ENCODE measurements at places on chromosomes 16 and 17.
A peak's percentile ranks its signal among the peaks of the same experiment; 100 is the strongest.

- no peak for DNase-seq
Measured at GRCh38 chr17:75610103-75610984, 22.7 kb downstream of the MYO15B start.

DNA sequence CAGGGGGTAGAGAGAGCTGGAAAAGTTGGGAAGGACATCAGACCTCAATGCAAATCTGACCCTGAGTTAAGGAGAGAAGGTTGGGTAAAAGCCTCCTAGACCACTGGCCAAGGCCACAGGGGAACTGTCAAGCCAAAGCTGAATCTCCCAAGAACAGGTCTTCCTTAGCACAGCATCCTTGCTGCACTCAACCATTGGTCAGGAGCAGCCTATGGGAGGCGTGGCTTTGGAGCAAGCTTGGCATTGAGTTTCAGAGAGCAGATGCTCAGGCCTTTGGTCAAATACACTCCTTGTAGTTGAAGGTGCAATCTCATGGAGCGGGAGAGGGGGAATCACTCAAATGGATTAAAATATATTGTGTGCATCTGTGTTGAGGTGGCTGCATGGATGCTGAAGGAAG is 21.8 kb downstream of the SOX9 start:
- DNase-seq: no peak

- DNase-seq: no peak
Measured at GRCh38 chr17:9342225-9342624, 233.4 kb downstream of the STX8 start.

- peak; percentile 81 for DNase-seq
Measured at GRCh38 chr17:65561452-65562205, at the start of gene AXIN2. Gene AXIN2, minus strand, starts transcription at chr17:65561648. Its CDS starts 3,028 bp downstream, at chr17:65558620.

DNA sequence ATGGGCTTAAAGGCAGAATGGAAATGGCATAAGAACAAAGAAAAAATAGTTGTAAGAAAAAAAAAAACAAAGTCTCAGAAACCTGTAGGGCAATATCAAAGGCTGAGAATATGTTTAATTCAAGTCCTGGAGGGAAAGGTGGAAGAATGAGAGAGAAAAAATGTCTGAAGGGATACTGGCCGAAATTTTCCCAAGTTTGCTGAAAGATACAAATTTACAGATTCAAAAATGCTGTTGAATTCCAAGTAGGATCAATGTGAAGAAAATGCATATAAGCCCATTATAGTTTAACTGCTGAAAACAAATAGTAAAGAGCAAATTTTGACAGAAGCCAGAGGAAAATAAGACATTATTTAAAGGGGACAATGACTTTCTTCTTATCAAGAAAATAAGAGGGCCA is 6.6 kb upstream of the USP22 start:
- no peak for DNase-seq

DNA sequence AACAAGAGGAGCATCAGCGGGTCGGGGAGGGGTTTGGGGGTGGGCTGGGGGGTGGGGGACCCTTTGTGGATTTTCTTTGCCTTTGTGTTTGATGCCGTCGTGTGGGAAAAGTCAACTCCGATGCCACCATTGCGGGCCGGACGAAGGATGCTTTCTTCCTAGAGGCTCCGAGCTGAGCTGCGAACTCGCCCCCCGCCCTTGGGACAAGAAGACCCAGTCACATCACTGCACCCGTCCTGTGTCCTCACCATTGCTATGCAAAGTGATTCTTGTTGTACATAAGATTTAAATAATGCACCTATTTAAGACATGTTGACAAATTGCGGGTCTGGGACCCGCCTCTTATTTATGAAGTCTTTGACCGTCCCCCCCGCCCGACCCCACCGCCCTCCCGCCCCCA is 69.0 kb upstream of the PLCG2 start:
- no peak for DNase-seq

DNA sequence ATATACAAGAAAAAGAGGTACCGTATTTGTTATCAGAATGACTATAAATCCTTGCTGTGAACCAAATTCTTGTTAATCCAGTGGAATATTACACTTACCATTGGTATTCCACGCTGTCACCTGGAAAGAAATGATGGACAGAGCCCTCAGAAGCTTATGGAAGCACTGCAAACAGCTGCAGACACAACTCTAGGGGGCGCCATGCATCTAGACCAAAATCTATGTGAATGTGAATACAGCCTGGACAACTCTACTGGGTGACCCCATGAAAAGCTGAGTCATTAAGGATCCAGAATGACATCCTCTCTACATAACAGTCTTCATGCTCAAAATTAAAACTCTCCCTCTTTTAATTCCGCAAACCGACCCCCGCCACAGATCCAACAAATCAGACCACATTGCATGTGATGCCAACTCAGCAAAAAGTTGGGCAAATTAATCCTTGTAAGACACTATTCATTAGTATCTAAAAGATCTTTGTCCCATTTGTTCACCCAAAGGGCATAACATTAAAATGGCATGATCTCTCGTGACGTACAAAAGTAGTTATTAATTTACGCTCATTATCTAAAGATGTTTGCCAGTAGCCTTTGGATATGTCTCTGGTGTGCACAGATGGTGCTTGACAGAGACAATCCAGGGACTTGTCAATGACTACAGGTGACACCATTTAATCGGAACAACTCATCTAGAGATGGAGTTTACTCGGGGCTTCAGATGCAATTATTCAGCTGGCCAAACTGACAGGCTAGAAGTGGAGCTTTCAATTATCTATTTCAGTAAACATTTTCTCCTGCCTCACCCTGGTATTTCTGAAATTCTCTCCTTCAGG is 552.7 kb upstream of the PSMD7 start:
- DNase-seq: no peak

DNA sequence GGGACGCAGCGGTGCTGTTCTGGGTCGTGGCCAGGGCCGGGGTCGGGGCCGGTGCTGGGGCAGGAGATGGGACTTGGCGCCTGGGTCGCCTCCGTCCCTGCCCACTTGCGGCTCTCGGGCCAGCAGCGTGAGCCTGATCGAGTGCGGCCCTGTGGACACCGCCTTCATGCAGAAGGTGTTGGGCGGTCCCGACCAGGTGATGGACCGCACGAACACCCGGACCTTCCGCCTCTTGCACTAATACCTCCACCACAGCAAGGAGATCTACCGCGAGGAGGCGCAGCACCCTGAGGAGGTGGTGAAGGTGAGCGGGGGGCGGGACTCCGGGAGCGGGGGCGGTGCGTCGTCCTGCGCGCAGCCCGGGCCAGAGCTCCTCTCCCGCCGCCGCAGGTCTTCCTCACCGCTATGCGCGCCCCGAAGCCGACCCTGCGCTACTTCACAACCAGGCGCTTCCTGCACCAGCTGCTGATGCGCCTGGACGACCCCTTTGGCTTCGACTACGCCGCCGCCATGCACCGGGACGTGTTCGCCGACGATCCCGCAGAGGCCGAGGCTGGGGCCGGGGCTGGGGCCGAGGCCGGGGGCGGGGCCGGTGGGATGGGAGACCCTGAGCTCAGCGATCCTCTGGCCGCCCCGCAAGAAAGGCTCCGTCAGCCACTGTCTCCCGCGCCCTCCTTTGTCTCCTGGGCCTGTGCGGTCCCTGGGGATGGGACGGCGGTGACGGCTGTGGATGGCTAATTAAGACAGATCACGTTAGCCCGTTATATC is 4.5 kb upstream of the HSD17B1 start:
- peak; percentile 91 for DNase-seq

DNA sequence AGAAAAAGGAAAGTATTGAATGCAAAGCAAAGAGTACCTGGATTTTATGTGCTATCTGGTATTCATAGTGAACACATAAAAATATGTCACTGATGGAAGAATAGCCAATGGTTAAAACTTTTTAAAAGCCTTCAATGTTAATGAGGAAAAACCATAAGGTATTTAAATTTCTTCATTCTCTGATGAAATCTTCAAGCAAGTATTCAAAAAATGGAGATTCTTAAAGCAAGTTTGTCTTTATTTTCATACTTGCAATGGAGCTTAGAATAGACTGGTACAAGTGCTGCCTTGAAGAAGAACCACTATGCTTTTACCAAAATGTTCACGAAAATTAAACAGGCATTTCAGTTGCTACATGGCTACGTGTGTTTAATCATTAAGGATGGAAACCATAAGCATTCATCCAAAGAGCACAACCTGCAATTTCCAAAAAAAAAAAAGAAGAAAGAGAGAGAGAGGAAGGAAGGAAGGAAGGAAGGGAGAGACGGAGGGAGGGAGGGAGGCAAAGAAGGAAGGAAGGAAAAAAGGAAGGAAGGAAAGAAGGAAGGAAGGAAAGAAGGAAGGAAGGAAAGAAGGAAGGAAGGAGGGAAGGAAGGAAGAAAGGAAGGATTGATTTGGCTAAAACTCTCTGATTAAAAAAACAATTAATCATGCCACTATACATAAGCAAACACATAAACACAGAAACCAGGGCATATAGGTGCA is 17.6 kb downstream of the HS3ST3A1 start:
- DNase-seq: no peak
